ENCODE measurements at places on chromosomes 5 and 9.

DNA sequence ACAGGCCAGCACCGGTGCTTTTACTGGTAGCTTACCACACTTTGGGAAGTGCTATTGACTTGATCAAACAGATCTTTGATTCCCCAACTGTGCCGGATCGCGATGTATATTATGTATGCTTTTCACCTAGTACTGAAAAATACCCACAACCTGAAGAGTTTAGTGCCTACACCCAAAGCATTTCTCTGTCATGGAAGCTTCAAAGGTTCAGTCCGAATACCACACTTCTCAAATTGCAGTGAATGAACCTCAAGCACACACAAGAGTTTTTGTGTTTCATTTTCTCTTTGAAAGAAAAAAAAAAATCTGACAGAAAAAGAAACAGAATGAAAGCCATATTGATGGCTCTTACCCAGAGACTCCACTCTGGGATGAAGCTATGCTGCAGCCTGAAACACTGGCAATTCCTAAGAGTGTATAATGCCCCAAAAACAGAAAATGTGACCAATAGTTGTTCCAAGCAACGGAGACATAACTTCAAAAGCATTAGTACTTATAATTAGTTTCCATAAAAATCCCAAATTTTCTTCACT lies 100.9 kb downstream of the EBF1 start:
- DNase-seq: no peak

GRCh38 chr9:108780942-108781734 lies 74.6 kb downstream of the ACTL7B start:
- no peak for DNase-seq

DNA sequence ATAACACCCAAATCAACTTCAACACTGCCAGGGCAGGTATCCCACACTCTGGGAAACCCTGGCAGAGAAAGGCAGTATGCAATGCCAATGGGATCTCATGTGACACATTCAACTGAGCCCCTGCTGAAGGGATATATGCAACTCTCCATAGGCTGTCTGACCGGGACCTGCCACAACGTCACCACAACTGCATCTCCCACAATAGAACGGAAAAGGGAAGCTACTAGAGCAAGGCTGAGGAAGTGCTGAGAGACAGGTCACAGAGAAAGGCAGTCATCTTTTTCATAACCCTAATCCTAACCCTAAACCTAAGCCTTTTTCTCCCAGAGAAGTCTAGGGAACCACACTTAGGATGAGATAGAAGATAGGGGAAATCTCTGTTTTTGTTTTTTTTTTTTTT lies 345.9 kb upstream of the CD180 start:
- DNase-seq: no peak

DNA sequence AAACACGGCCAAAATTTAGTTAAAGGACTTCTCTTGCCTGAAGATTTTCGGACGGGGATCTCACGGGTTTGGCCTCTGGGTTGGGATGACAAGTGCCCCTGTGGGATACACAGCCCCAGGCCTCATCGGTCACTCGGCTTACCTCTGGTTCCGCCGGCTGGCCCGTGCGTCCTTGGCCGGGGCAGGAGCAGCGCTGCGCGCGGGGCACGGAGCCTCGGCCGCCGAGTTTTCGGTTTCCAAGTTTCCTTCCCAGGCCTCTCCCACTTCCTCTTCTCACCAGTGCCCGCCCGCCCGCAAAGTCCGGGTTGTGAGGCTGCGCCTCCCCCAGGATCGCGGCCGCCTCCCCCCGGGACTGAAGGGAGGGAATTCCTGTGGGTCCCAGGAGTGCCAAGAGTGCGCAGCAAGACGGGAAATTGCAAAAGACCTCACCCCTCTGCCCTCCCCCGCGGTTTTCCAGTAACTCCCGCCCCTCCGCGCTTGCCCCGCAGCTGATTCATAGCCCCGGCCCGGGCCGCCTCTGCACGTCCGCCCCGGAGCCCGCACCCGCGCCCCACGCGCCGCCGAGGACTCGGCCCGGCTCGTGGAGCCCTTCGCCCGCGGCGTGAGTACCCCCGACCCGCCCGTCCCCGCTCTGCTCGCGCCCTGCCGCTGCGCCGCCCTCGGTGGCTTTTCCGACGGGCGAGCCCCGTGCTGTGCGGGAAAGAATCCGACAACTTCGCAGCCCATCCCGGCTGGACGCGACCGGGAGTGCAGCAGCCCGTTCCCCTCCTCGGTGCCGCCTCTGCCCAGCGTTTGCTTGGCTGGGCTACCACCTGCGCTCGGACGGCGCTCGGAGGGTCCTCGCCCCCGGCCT lies at the start of gene OSMR:
TSS of gene OSMR (plus strand) at position 487 of the 853 bp plus-strand sequence. CDS start 23,033 bp downstream, outside the sequence.
- DNase-seq: no peak

- DNase-seq: no peak
Measured at GRCh38 chr9:136169495-136169894, 35.4 kb downstream of the LHX3 start.

GRCh38 chr5:172114875-172115422 lies 73.1 kb downstream of the STK10 start:
- peak; percentile 71 for DNase-seq

DNA sequence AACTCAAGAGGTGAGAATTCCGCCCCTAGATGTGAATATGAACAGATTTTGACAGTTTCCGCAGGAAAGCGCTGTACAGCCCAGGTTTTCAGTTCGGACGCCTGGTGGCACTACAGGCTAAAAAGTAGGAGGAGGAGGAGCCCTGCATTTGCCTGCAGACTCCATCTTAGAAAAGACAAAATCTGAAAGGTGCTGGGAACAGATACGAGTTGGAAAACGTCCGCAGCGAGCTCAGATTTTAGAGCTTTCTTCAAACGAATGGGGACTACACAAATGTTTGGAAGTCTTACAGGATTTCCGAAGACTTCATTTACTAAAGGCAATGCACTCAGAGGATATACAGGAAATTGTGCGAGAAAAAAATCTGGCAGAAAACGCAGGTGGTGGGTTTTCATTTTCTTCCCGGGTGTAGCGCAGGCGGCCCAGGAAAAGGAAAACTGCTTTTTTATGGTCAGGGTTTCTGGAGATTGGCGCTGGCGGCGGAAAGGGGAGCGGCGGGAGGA lies 9.9 kb upstream of the PCDHB2 start:
- peak; percentile 23 for DNase-seq

DNA sequence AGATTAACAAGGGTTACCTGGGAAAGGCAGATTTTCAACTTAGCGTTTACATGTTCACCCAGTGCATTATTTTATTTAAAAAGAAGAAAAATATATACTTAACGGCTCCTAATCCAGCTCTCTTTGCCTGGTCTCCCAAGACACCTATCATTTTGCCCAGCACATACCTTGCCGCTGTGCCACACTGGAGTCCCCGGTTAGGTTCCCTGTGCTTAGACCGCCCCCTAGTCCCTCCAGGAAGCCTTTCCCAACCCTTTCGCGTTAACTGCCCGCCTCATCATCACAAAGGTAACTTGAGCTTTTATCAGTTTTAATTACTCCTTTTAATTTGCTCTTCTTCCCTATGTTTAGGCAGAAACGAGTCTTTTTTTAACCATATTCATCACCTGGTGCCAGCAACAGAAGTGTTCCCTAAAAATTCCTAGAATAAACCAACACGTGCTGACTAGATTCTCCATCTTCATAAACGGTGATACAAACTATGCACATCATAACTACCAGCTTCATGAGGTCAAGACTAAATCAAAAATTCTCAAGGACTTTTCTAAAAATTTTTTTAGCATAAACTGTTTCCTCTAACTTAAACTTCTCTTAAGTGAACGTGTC lies 19.7 kb downstream of the DNAJA1 start:
- no peak for DNase-seq

- DNase-seq: no peak
Measured at GRCh38 chr5:44769877-44770209, 38.9 kb upstream of the MRPS30 start.

- DNase-seq: no peak
Measured at GRCh38 chr5:95826949-95827891, 4.7 kb upstream of the GLRX start.

DNA sequence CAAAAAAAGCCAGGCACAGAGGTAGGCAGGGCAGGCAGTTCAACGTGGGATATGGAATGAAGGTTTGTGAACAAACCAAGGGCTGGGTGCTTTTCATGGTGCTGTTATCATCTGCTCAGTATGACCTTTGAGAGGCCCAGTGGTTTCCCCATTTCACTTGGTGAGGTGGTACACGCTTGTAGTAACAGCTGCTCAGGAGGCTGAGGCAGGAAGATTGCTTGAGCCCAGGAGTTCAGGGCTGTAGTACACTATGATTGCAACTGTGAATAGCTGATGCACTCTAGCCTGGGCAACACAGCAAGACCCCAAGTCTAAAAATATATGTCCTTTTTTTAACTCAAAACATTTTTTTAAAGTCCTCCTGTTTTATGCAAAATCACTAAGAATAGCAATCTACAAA lies 174.8 kb downstream of the ENC1 start:
- DNase-seq: no peak

DNA sequence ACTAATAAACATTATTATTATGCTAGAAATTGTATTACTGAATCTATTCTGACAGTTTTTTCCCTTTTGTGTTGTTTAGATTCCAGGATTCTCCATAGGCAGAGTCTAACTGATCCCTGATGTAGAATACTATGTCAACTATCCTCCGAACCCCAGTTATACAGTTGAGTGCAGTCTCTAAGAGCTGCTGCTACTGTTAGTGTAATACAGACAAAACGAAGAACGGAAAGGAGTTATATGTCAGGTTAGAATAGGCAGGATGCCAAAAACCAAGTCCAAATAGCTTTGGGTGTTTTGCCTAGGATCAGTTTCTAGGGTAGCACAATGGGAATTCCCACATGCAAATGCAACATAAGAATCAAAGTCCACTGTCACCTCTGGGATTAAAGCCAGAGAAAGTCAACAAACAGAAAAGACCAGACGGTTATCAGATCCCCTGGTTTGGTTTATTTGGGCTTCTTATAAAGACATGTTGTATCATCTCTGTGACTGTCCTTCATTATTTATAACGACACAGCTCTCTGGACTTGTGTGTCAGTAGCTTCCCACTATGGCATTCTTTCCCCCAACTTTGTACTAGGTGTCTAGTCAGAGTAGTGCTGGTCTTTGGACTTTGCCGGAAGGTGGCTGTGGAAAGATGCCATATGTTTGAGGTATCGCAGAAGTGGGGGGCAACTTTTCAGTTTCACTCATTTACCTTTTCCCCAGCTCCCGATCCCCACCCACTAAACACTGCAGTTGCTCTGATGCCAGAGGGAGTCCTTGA lies 14.9 kb upstream of the TMEM38B start:
- DNase-seq: no peak

GRCh38 chr9:111599955-111600343 lies 502 bp upstream of the PTGR1 start:
- no peak for DNase-seq

GRCh38 chr9:13615660-13616490 lies 336.4 kb upstream of the MPDZ start:
- no peak for DNase-seq

DNA sequence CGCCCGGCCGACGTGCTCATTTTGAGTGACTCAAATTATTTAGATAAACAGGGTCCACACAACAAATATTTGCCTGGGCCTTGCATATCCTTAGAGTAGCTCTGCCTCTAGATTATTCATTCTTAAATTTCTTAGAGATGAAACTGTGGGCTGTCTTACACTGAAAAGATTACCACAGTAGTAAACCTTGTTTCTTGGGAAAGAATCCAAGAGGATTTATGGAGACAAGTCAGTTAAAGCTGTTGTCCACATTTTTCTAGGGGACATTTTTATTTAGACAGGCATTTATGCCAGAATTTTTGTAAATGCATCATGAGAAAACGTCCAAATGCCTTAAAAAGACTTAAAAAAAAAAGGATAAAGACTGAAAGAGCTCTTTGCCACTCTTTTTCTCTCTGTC lies 32.6 kb upstream of the RANBP3L start:
- no peak for DNase-seq

DNA sequence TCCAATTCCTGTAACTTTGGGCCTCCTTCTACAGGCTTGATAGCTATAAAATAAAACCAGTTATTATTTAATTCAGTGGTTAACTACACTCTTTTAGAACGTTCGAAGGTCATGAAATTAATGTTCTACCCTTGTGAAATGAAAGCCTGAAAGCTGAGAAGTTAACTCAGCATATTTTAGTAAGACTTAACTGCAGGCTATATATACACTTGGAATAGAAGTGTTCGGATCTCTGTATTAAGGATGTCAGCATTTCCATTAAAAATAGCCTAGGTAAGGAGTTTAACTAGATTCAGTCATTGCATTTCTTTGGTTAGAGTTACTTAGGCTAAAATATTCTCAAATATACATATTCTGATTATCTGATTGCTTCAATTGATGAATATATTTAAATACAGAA lies 229.2 kb downstream of the MRPS30 start:
- DNase-seq: no peak

GRCh38 chr9:74753650-74754049 lies 134.1 kb downstream of the TRPM6 start:
- DNase-seq: no peak

DNA sequence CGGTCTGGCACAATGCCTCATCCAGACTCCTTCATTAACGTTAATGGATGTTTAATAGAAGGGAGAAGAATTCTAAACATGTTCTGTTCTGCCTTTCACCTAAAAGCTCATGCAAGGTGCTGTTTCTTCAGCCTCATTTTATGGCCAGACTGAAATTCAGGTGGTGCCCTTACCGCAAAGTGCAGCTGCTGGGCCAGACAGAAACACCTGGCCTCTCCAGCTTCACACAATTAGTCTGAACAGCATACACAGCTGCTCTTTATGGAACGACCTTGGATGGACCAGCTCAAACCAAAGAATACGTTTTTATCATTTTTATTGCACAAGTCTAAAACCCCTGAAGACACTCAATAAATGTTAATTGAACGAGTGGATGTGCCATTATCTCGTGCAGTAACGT lies 4.6 kb downstream of the SNCAIP start:
- no peak for DNase-seq

- no peak for DNase-seq
Measured at GRCh38 chr5:22471154-22471553, 382.0 kb downstream of the CDH12 start.

DNA sequence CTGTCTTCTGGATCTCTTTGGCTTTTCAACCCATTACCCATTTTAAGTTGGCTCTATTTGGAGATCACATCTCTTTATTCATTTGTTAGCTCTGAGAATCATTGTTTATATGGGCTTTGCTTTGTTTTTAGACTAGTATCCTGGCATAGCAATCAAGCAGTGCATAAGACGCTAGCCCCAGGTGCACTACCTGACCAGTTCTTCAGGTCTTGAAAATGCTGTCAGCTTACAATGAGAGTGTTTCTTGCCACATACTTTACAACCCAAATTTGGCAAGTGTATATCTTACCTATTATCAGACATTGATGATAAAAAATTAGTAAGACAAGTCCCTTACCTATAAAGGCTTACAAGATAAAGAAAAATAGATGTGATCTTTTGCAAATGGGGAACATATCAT lies 12.2 kb downstream of the OXCT1 start:
- DNase-seq: no peak
